ENCODE measurements at places on chromosomes 13 and 19.

DNA sequence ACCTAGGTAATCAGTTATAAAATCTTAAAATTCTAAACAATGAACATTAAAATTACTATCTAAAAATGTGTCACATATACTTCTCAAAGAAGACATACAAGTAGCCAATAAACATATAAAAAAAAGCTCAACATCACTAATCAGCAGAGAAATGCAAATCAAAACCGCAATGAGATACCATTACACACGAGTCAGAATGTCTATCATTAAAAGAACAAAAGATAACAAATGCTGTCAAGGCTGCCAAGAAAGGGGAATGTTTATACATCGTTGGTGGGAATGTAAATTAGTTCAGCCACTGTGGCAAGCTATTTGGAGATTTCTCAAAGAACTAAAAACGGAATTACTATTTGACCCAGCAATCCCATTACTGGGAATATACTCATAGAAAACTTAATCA, 310.3 kb upstream of the EDNRB start:
- DNase-seq, result no peak

DNA sequence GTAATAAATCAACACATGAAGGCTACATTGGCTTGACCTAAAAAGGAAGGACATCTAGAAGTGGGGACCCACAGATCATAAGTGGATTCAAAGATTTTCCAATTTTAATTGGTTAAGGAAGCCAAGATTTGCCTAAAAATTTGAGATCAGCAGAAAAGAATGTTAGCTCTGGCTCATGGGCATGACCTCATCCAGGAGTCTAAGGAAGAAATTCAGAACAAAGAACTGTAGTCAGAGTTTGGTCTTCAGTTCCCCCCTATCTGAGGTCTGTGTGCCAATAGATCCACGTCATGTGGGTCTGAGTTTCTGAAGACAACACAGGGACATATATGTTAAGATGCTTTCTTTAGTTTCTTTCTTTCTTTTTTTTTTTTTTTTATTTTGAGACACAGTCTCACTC, 648.8 kb upstream of the SPRY2 start:
- DNase-seq, result no peak

- DNase-seq, result no peak
Measured at GRCh38 chr13:24745861-24746617, 17.9 kb upstream of the RNF17 start.

- no peak for DNase-seq
Measured at GRCh38 chr19:17220207-17220758, 5.1 kb downstream of the USE1 start.

- no peak for DNase-seq
Measured at GRCh38 chr19:9881720-9882119, 46.6 kb downstream of the PIN1 start.

GRCh38 chr13:88552966-88553365, 881.8 kb downstream of the SLITRK5 start:
- no peak for DNase-seq

GRCh38 chr13:23771956-23772355, 117.2 kb downstream of the MIPEP start:
- no peak for DNase-seq

DNA sequence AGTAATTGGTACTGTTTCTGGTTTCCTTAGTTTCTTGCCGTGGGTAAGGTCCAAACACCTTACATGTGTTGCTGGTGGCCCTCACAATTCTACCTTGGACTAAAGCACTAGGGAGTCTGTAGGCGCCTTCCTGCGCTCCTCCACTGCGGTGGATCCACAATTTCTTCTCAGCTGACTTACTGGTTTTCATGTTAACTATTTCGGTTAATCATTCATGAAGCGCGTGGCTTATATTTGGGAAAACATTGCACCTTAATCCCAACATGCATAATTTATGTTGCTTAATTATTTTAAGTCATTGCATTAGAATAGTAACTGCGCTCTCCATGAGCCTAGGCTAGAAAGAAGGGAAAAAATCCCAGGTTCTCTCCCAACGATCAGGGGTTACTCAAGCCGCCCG, 37.7 kb downstream of the ARHGEF7 start:
- DNase-seq, result no peak

DNA sequence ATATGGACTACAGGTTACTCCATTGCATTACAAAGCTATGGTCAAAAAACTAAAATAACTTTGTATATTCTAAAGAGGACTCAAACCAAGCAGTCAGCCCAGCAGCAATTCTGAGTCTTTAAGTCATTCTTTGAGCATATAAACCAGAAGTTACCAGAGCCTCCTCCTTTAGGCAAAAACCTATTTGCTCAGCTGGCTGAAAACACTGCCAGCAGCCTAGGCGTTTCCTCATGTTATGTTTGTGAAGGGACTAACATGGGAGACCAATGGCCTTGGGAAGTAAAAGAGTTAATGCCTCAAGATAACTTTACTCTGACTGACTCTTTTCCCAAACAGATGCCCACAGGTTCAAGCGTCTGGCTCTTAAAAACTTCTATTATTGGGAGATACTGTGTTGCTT, 45.3 kb downstream of the ZNF626 start:
- no peak for DNase-seq

- no peak for DNase-seq
Measured at GRCh38 chr13:47932950-47933923, 67.8 kb downstream of the SUCLA2 start.

DNA sequence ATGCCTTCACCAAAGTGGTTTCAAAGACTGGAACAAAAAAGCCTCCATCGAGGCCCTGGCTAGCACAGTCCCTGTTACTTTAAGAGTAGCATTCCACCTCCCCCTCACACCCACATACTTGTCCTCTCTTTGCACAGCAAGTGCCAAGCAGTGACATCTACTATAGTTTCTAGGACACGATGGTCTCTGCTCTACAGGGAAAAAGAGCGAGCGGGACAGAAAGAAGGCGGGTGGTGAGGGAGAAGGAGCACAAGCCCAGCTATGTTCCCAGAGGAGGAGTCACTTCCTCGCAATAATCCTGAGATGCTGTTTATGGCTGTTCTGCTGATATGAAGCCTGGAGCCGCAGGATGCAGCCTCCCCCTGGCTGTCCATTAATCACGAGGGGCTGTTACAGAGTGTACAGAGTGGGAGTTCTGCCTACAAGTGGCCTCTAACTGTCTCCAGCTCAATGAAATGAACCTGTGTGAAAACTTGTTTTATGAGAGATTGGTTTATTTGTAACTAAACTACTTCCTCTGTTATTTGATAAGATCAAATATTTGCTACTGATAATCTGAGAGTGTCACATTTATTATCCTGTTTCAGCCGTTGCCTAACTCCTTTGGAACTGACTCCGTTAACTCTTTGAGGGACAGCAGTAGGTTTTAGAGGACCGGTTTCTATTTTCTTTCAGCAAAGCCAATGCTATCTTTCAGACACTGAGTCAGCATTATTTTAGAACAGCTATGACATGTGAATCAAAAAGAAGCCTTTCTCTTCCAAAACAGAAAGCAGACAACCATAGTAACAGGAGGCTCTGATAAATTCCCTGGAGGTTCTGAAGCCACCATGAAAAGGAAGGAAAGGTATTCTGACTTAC, 208.0 kb downstream of the SPRY2 start:
- DNase-seq, result no peak
